GM13976 (cell line): ENCODE measurements at places on chromosomes 2 and 18.

- DNase-seq, result no peak
Measured at GRCh38 chr2:1472350-1472749, 59.1 kb downstream of the TPO start.

GRCh38 chr2:33033606-33034081 is 86.9 kb downstream of the LTBP1 start:
- DNase-seq, result no peak

DNA sequence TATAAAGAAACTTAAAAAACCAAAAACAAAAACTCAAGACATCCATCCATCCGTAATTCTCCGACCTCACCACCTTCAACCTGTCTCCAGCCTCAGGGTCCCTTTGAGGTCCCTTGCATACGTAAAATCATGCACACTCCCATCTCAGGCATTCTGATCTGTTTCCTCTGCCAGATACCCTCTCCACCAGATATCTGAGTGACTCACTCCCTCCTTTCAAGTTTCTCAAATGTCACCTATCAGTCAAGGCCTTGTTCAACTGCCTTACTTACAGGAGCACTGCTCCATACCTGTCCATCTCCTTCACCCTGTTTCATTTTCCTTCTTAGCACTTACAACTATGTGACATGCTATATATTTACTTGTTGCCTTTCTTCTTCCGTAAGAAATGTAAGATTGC is 369.3 kb downstream of the NBAS start:
- DNase-seq, result no peak

GRCh38 chr2:239201884-239202283 is 198.9 kb downstream of the HDAC4 start:
- DNase-seq, result no peak

GRCh38 chr2:53429901-53430300 is 337.7 kb upstream of the CHAC2 start:
- no peak for DNase-seq

DNA sequence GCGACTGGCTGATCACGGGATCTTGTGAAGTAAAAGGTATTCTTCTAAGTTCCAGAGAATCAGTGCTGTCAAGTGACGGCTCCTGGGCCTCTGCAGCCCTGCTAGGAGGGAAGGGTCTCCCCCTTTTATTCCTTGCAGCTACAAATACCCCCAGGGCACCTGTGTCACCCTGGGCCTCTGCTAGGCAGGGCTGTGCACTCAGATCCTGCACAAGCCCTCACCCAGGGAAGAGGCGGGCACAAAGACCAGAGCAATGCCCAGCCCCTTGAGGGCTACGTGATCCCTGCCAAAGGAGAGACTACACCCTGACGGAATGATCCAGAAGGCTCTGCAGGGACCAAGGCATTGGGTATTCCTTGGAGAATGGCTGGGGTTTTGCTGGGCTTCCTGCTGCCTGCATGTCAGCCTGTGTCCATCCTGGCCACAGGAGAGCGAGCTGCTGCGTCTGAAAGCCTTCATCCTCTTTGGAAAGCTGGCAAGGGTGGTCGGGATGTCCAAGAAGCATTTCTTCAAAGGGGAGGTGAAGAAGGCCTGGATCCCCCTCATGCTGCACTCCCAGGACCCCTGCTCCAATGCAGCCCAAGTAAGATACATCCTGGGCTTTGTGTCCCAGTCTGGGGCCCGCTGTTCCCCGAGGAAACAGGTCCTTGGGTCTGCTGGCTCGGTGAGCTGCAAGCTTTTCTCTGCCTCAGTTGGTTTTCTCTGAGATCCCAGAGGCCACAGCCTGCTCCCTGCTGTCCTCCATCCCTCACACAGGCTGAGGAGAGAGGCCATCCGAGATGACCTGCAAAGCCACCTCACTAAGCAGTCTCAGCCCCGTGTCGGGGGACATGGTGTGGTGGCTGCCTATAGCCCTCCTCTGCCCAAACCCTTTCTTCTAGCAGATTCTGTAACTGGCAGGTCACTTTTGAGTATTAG is 24.9 kb downstream of the HJURP start:
- no peak for DNase-seq
